ENCODE measurements at places on chromosomes 1 and 21. TPM values are rescaled to one million over a fixed set of nuclear protein-coding genes. Genes with fewer than 3 reads are reported as not detected.

DNA sequence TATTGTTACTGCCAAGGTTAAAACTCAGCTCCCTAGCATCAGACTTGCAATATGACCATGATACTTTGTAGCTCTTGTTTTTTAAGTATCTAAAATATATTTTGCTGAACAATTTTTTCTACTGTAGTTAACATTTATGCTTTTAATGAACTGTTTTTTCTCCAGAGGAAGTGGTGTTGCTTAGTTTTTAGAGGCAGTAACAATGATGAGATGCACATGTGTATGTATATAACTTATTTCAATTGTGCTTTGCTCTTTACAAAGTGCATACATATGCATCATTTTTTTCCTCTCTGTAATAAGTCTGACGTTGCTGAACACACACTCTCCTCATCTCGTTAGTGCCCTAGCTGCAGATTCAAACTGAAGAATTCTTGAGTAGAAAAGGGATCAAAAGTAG is 418.8 kb downstream of the ZP4 start:
- peak; percentile 40 for DNase-seq

ADAMTS4 gene
- 7.8 TPM for total RNA-seq

DNA sequence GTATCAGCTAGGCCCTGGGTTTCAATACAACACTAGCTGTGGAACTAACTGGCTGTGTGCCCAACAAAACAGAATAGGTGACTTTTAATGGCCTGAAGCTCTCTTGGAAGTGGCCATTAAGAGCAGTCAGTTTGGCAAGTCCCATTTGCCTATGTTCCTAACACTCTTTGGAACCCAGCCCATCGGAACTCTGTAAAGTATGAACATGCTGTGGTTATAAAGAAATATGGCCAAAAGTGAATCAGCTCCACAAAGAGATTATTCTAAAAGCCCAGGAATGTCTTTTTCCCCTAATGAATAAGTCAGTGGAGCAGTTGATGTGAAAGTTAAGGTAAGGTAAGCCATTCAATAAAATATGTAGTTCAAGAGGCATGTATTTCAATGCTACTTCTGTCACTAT is 223.7 kb upstream of the ADAMTS5 start:
- peak; percentile 81 for DNase-seq

ZNF436 gene
- total RNA-seq: 50.8 TPM

DNA sequence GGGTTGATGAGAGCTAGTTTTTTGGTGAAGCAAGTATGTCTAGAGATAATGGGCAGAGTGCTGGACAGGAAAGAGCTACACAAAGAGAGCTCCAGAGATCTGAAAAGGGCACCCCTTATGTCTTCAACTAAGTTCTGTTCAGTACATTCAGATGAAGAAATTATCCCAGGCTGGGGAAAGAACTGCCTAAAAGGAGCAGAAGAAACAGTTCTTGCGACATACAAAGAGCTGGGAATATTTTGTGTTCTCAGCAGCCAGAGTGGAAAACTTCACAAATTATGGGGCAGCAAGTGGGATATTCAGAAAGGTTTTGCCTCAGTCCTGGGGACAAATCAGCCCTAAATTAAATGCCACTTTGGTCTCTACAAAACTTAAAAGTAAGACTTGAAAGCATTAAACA is 17.4 kb upstream of the CCN1 start:
- no peak for DNase-seq

DNA sequence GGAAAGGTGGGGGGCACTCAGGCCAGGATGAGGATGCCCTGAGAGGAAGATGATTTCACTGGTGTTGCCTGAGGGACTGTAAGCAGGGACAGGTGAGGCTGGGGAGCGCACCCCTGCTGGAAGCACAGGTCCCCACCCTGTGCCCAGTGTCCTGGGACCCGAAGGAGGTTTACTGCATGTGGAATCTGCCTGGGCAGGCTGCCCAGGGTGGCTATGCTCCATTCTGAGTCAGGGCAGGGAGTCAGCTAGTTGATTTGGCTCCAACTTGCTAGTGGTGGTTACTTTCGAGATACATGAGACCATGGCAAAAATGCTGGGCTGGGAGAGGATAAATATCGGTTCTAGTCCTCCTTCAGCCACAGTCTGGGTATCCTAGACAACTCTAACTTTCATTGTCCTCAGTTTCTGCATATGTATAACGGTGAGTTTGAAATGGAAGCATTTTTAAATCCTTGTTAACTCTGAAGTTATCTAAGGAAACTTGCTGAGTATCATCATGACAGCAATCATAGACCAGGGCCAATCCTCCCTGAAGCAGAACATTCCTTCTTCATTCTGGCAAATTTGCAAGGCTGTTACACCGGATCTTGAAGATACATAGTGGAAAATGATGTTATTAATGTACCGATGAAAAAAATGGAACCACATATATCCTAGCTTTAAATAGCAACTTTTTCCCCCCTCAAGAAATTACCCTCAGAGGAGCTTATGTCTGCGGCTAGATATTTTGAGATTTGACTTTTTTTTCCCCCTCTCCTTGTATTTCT is 7.7 kb downstream of the TLR5 start:
- peak; percentile 63 for DNase-seq

GRCh38 chr1:26097696-26098095 is 13.9 kb upstream of the PDIK1L start:
- no peak for DNase-seq

- DNase-seq: no peak
Measured at GRCh38 chr1:21750841-21751240, 32.1 kb downstream of the USP48 start.

DNA sequence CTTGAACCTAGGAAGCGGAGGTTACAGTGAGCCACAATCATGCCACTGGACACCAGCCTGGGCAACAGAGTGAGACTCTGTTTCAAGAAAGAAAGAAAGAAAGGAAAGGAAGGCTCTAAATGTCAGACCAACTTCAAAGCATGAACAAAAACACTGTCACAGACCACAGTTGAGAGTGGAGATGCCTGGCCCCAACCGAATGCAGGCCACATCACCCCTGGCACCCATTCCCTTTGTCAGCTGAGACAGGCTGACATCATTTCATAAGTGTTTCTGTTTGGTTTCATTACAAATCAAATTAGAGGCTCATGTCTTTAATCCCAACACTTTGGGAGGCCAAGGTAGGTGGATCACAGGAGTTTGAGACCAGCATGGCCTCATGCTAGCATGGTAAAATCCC is 28.6 kb upstream of the NADK start:
- DNase-seq: no peak

- DNase-seq: no peak
Measured at GRCh38 chr1:57017200-57017599, 51.4 kb upstream of the C8B start.

DNA sequence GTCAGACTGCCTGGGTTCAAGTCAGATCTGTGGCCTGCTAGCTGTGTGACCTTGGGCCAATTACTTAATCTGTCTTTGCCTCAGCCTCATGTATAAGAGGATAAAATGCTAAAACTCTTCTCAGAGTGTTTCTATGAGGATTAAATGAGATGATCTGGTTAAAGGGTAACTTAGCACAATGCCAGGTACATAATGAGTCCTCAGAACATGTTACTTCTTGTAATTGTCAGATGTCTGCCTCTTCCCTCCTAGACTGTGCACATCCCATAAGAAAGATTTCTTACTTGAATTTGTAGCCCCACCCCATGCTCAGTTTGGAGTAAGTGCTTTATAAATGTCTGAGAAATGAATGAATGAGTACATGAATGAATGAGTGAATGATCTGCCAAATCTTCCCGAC is 34.6 kb upstream of the HIVEP3 start:
- no peak for DNase-seq

DNA sequence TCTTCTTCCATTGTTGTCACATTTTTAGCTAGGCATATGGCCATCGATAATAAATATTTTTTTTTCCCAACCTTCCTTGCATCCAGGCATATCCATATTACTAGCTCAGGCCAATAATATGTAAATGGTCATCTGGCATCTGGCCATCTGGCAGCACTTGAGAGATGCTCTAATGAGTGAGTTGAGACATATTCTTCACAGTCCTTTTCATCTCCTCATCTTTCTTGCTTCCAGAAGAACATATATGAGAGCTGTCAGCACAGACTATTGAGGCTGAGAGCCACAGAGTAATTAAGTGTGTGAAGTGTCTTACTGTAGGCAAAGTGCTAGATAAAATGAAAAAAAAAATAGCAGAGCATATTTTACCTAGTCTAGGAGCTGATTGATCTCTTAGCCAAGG is 628.4 kb upstream of the TMPRSS15 start:
- DNase-seq: peak; percentile 12

DNA sequence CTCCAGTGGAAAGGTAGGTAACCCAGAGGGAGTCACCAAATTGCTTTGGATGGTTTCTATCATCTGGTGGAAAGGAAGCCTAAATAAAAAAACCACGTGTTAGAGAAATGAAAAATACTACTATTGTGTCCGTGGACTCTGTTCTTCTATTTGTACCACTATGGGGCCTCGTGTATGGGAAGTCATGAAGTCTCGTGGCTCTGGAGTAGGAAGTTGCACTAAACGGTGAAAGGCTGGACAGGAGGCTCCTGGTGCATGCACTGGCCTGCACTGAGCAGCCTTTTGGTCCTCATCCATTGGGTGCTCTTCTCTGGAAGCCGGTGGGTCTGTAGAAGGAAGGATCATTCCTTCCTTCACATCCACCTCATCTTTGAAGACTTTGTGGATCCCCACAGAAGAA is 17.0 kb downstream of the F3 start:
- no peak for DNase-seq

- DNase-seq: no peak
Measured at GRCh38 chr1:206577626-206578025, 34.6 kb downstream of the EIF2D start.

GRCh38 chr21:31334648-31335121 is 9.4 kb downstream of the TIAM1 start:
- DNase-seq: no peak

DNA sequence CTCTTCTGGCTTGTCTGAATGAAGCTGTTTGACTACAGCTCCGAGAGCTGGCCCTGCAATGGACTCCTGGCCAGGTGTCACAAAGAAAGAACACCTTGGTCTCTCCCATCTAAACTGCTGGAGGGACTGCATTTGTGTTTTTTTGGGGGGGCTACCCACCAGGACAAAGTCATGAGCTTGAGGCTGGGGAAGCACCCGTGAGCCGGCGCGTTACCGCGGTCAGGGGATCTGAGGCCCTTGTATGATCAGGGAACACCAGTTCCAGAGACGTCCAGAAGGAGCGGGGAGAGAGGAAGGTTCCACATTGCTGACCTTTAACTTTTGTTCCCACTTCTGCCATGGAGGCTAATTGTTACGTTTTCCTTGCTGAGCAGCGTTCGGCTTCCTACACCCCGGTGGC is 84.5 kb upstream of the C1orf174 start:
- no peak for DNase-seq

GRCh38 chr1:26887125-26887524 is 3.0 kb downstream of the GPN2 start:
- peak; percentile 35 for DNase-seq

GRCh38 chr1:84000954-84001495 is 2.1 kb upstream of the TTLL7 start:
- peak; percentile 13 for DNase-seq

- DNase-seq: no peak
Measured at GRCh38 chr1:111470596-111470995, 3.2 kb upstream of the C1orf162 start.

- DNase-seq: no peak
Measured at GRCh38 chr1:14443164-14443787, 155.2 kb upstream of the KAZN start.

KCNJ9 gene
- total RNA-seq: 0.09 TPM

POGK gene
- total RNA-seq: 15.9 TPM

GRCh38 chr1:23177438-23178380 is 9.1 kb upstream of the LUZP1 start:
- peak; percentile 86 for DNase-seq

- no peak for DNase-seq
Measured at GRCh38 chr1:56520016-56520601, 59.3 kb downstream of the PLPP3 start.

GRCh38 chr1:196409586-196409985 is 198.7 kb downstream of the KCNT2 start:
- no peak for DNase-seq

- DNase-seq: no peak
Measured at GRCh38 chr1:1092149-1092855, 18.2 kb upstream of the RNF223 start.

DNA sequence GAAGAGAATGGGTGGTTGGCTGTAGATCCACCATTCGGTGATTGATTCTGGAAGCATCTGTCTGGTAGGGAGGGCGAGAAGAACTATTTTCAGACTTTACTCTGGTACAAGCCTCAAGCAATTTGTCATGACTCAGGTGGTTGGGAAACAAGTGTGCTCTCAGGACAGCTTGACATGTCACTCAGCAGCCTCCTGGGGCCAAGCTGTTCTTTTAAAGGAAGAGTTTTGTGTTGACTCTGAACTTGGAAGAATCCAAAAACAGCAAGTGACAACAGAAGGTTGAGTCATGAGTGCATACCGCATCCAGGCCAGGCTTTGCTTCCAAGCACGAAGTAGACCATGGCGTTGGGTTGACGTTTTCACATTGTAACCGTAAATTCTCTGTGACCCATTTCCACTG is 65.9 kb downstream of the CLIC6 start:
- DNase-seq: no peak

- no peak for DNase-seq
Measured at GRCh38 chr21:35681946-35682345, 378.4 kb downstream of the SETD4 start.

GRCh38 chr1:10475510-10475909 is 760 bp downstream of the PEX14 start:
- no peak for DNase-seq

- DNase-seq: peak; percentile 14
Measured at GRCh38 chr1:234230414-234230862, 142.8 kb upstream of the COA6 start.
